ENCODE measurements at places on chromosomes 2 and 18.

GRCh38 chr2:32993005-32993539, 46.3 kb downstream of the LTBP1 start:
- no peak for DNase-seq

DNA sequence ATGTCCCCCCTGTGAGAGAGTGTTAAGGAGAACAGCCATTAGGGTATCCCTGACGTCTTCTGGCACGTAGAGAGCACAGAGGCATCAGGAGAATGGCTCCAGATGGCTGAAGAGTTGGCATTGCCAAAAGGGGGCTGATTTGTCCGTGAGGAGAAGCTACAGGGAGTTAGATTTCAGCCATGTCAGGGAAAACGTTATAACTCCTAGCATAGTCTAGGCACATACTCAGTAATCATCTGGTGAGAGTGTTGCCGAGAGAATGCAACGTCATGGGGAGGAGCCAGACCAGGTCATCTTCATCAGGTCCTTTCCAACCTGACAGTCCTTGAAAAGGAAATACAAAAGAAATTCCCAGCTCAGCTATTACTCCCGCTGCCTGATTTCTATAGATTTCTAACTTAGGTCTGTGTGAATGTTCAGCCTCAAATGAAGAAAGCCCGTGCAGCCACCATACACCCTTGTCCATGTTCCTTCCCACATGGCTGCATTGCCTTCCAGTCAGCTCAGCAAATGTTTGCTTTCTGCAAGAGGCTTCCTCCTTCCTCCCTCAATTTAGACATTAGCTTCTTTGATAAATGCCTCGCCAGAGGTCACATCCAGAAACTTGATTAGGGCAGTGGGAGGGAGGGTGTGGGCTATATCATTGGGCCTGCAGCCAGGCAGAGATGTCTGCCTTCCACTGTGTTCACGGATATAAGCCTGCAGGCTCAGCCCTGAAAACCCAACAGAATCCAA, 93.0 kb downstream of the STPG4 start:
- DNase-seq, result no peak

GRCh38 chr2:231866450-231866849, 59.7 kb downstream of the NPPC start:
- no peak for DNase-seq

- no peak for DNase-seq
Measured at GRCh38 chr2:157067562-157067961, 189.9 kb upstream of the GALNT5 start.

GRCh38 chr2:129794540-129794939, 184.9 kb upstream of the RAB6C start:
- DNase-seq, result no peak

- no peak for DNase-seq
Measured at GRCh38 chr2:181778621-181779201, 98.4 kb upstream of the NEUROD1 start.

- DNase-seq, result no peak
Measured at GRCh38 chr18:12336887-12337286, 28.8 kb downstream of the TUBB6 start.

DNA sequence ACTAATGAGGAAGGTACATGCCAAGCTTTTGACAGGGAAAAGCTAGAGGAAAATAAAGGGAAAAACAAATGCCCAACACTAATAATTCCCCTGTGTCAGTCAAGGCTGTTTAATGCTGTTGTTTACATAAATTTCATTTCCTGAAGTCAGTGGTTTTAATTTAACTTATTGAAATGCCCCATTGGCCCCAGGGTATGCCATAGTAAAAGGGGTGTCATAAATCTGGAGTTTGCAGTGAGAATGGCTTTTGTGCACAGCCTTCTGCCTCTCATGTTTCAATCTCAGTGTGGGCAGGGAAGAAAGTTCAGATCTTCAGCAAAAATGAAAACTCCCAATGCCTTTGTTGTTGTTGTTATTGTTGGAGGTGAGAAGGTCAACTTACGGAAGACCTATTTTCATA, 550.1 kb upstream of the DCC start:
- DNase-seq, result no peak

DNA sequence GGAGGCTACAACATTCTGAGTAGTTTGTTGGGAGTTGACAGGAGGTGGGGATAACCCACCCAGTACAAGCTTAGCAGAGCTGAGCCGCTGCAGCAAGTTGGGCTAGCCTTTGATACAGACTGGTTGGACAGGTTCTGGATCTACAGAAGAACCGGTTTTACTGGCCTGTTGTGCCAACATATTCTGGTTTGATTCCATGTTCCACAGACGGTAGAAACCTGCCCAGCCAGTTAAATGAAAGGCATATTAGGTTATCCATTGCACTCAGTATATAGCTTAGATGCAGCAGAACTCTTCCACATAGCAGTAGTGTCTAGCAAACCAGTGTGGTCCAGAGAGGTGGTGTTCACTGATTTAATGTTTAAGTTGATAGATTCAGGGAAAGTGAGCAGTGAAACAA, 19.3 kb upstream of the RBBP8 start:
- peak; percentile 73 for DNase-seq

Data from COR-L47 (cell line).